Amniotic stem cell (primary cell): ENCODE measurements at places on chromosomes 7 and 10.

GRCh38 chr10:129706523-129706922 is 239.5 kb downstream of the MGMT start:
- DNase-seq = no peak

DNA sequence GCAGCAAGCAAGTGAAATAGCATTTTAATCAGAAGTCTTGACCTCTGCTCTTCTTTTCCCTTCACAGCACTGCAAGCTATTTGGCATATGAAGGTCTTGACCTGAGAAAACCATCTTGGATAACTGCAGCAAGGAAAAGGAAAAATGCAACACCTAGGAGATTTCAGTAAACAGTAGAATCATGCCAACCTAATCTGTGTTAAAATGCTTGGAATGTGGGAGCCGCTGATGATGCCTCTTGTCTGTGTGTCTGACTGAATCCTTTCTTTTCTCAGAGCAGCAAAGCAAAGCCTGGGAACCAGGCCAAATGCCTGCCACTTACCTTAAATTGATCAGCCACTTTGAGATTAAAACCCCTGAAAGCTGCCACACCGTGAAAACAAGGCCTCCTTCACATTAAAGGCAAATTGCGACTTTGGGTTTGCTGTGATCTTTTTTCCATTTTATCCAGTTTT is 80.4 kb upstream of the CDK6 start:
- DNase-seq = peak; percentile 0

DNA sequence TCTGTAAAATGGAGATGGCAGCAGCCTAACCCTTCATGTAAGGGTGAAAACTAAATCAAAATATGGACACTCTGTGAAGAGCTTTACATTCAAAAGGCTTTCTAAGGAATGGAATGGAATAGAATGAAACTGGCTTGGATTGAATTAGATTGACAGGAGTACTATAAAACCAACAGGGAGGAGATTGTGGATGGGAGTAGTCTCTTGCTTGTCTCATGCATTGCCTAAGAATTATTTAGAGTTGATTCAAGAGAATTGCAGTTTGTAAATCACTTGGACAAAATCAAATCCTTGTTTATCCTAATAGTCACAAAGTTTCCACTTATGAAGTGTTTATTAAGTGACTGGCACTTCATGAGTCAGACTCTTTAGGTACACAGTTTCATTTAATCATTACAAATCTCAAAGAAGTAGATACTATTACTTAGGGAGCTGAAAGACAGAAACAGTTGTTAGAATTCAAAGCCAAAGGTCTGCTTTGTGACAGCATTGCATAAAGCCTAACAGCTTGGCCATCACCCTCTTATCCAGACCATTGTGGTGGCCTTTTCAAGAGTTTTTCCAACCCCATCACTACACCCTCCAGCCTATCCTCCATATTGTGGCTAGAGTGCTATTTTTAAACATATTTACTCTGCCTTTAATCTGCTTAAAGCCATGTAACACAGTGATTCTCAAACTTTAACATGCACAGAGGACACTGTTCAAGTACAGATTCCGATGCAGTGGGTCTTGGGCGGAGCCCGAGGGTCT is 91.9 kb upstream of the GHITM start:
- no peak for DNase-seq

GRCh38 chr10:95297402-95297801 is 6.6 kb upstream of the PDLIM1 start:
- no peak for DNase-seq

GRCh38 chr7:130290745-130291144 is 2.2 kb upstream of the CPA4 start:
- no peak for DNase-seq

GRCh38 chr7:42002654-42003053 is 234.4 kb downstream of the GLI3 start:
- DNase-seq = no peak

- DNase-seq = no peak
These were observed 20.5 kb downstream of the ADARB2 start for GRCh38 chr10:1716839-1717238.

DNA sequence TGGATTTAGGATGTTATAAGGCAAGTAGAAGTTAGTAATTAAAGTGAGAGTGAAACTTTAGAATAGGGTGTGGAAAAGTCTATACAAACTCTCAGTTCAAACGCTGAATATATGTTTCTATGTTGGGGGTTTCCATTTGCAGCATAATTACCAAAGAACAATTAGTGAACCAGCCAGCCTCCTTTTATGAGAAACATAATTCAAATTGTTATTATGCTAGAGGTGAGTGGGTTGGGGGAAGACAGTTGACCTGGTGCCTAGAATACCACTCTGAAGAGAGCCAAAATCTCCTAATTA is 435.8 kb downstream of the MDFIC start:
- DNase-seq = no peak

DNA sequence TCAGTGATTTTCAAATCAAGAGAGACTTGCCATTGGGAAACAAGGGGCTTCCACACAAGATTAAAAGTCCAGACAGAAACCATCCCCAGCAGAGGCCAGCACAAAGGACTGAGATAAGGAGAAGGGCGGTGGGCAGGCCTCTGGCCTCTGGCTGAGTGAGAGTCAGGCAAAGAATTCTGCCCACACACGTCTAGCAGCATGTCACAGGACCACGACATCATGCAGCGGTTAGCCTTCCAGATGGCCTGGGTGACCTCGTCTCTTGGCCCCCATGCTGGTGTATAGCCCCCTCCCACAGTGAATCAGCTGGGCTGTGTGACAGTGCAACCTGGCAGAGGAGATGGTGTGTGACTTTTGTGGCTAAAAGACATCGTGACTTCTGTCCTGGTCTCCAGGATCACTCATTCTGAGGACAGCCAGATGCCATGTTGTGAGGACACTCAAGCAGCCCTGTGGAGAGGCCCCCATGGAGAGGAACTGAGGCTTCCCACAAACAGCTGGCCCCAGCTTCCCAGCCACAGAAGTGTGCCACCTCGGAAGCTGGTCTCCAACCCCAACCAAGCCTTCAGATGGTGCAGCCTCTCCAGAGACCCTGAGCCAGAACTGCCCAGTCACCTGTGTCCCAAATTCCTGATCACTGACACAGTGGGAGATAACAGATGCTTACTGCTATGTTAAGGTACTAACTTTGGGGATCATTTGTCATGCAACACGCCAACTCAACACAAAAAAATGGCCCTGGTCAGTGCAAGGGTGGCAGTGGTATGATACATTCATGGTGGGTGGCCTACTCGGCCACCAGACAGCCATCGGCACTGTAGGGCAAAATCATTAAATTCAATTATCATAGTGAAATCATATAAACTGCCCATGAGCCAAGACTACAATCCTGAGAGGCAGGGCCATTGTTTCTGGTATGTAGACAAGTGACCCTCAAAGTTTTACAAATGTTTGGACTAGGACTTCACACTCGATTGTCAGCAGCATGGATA is 73.2 kb downstream of the TNS3 start:
- no peak for DNase-seq

- DNase-seq = no peak
These were observed 1.2 kb downstream of the RARRES2 start for GRCh38 chr7:150340024-150340749.

- DNase-seq = no peak
These were observed 49.1 kb upstream of the ADCY1 start for GRCh38 chr7:45525057-45525456.

GRCh38 chr7:154598396-154598795 is 404.5 kb downstream of the PAXIP1 start:
- no peak for DNase-seq

DNA sequence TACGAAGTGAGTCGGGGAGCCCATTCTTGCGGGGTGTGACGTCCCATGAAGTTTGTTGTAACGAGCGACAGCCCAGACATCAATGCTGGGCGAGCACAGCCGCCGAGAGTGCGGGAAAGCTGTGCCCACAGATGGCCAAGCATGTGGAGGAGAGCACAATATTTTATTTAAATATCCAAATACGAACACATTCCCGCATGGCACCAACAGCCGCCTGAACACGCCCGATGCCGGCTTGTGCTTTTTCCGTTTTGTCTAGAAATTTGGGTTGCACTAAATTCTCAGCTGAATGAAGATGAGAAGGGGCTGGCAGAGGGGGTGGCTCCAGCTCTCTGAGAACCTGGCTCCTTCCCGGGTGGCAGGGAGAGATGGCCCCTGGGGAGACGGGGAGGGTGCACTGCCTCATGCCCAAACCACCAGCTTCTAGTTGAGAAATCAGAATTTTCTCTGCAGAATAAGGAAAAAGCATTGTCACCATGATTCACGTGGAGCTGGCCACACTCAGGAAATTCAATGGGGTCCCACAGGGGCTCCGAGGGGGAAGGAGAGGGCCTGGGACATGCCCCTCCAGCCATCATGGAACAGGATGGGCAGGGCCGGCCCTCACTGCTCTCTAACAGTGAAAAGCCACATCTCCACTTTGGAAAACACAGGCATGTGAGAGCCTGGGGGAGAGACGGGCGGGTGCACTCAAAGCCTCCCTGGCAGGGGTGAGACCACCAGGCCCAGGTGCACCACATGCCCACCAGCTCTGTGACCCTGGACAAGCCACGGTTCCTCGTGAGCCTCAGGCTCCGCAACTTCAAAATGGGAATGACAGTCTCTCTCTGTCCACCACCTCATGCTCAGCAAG is 48.3 kb downstream of the EBF3 start:
- DNase-seq = no peak

- DNase-seq = no peak
These were observed 23.2 kb downstream of the KPNA7 start for GRCh38 chr7:99184532-99185218.

- DNase-seq = no peak
These were observed 15.6 kb downstream of the PARP12 start for GRCh38 chr7:140047197-140047596.

- no peak for DNase-seq
These were observed 388.6 kb upstream of the C7orf33 start for GRCh38 chr7:148201992-148202391.

- no peak for DNase-seq
These were observed 27.4 kb downstream of the MINPP1 start for GRCh38 chr10:87531908-87532622.

DNA sequence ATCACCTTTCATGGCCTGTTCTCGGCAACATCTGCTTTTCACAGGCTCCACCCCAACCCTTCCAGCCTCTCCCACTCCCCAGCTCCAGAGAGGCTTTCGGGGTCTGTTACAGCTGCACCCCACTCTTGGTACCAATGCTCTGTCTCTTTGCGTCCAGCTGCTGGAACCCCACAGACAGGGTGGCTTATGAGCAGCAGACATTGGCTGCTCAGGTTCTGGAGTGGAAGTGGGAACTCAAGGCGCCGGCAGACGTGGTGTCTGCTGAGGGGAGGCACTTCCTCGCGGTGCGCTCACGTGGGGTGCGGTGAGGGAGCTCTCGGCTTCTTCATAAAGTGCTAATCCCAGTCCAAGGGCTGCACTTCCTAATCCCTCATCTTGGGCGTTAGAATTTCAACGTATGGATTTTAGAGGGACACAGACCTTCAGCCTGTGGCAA is 185.7 kb downstream of the ELFN1 start:
- DNase-seq = no peak

DNA sequence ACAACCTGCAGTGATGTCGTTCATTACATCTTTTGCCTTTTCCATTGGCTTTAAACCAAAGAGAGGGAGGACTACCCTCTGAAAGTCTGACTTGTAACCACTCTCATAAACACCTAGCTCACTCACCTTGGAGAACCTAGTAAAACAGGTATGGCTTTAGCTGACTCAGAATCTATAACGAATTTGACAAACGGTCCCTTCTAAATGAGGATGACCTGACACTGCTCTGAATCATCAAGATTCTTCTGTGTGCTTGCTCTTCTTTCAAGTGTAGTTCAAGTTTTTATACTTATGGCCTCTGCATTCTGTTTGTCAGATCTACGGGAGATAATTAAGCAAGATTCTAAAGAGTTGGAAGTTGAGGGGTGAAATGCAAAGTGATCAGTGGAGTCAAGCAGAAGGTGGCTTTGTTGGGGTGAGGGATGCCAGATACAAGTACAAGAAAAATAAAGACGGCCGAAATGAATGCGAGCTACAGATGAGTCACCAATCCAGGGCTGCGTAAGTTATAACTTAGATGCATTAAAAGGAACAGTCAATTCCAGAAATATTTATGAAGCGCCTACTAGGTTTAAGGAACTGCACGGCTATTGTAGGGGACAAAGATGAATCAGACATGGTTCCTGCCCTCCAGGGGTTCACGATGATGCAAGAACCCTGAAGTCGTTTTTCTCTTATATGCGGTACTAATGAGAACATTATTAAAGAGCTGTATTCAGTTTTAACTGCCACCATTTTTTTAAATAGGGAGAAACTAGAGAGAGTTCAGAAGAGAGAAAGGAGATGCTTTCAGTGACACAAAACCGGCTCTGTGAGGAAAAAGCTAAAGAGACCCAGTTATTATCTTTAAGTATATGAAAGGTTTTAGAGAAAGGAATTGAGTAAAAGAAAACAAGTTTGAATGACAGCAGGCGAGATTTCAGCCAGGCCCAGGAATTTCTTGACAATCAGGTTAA is 6.5 kb downstream of the HIPK2 start:
- peak; percentile 54 for DNase-seq

DNA sequence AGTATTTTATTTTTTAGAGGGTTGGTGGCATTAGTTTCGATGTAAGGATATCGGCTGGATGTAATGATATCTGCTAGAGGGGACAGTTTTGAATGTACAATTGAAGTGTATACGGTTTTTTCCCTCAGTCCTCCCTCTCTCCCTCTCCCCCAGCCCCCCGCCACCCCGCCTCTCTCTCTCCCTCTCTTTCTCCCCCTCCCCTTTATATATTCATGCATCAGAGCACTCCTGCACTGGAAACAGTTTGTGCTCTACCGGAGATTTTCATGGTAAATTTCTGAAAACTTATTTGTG is 1.6 kb downstream of the GLCCI1 start:
- no peak for DNase-seq

DNA sequence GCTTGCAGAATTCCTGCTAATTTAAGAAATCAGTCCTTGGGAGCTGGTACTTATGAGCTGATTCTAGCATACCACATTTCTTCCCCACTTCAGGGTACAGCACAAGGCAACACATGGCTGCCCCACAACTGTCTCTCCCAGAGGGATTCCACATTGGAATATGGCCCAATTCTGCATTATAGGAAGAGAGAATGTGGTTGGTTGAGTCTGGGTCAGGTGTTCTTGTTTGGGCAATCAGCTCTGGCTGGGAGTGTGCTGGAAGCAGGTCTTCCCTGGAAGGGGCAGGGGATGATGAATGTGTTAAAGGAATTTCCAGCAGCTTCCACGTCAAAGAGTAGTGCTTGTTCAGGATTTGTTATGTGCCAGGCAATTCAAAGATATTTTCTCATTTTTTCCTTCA is 95.7 kb downstream of the BUB3 start:
- no peak for DNase-seq
